ENCODE measurements at places on chromosomes 2 and 18.

GRCh38 chr2:58025150-58025933 is 21.3 kb upstream of the VRK2 start:
- no peak for DNase-seq

GRCh38 chr2:163407296-163407695 is 328.5 kb downstream of the FIGN start:
- no peak for DNase-seq

DNA sequence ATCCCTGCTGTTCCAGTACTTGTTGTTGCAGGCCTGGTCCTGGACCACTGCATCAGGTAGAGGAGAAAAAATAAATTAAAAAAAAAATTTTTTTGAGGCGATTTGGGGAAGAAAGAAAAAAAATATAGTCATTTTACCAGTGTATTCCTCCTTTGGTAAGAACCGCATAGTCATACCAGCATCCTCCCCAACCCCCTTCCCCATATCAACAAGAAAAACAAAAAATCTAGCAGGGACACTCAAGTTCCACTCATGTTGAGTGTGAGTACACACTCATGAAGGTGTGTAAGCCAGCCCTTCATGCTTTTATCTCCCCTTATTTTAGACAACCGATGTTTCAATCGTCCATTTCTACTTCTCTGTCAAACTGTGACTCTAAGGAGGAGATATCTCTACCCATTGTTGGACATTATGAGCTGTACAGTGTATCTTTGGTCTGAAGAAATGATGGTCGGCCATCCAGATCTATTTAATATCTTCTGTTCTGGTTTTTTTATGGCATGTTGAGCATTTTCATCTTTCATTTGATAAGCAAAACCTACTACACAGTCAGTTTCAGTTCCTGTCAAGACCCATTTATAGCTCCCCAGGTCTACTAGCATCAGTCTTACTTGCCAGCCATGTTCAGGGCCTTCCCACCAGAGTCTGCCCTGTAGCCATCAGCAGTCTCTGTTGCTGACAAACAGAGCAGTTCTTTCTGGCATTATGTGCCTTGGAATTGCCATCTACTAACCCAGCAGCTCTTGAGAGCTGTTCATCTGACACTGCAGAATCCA is 20.0 kb downstream of the ELP2 start:
- no peak for DNase-seq

GRCh38 chr18:2893056-2893455 is 46.2 kb downstream of the EMILIN2 start:
- DNase-seq: no peak

DNA sequence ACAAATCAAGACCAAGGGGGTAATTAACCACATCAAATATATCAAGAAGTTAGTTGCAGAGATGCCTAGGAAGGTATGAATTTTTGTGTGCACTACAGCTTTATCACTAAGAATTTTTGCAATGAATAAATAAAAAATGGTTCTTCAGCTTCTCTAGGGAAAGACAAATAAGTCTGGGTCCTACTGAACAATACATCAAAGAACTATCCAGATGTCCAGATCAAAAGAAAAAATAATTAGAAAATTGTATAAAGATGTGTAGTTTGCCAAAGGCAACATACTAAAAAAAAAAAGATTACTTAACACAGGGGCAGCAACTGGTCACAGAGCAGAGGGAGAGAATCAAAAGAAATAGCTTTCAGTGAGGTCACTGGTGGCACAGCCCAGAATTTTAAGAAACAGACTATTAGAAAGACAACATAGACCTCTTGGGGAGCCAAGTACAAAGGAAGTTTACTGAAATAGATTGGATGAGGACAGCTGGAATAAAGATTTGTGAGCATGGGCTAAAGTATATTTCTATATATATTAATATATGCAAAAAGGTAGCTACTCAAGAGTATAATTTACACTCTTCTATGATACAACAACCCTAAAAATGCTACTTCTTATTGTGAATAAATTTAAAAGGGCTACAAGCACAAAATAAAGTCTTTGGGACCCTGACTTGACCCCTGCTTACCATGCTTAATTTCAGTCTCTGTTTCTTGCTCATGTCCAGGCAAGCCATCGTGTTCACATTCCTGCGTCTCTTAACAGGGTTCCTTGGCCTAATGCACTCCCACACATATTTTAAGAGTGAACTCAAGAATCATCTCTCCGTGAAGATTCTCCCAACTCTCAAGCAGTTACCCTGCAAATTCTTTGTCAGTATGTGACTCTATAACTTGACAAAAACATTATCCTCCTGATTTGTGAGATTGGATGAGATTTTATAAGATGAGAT is 99.0 kb upstream of the GRB14 start:
- DNase-seq: no peak

GRCh38 chr2:70328921-70329561 is 27.2 kb upstream of the FAM136A start:
- no peak for DNase-seq

DNA sequence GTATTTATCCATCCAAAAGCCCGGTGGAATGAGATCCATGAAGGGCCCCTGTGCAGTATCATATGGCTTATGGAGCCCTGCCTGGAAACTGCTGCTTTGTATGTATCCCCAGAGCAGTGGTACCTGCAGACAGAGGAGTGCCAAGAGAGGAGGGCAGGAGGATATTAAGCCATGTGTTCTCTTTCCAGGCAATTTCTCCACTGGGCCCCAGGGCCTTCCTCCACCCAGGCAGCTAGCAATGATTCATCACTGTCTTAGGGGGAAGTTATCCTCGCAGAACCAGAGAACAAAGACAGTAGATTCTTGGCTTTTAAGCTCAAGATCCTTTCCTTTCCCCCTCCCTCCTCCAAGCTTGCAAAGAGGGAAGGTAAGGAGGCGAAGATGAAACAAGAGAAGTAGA is 98.1 kb downstream of the LRRC30 start:
- no peak for DNase-seq

GRCh38 chr2:189848276-189848675 is 64.0 kb downstream of the PMS1 start:
- DNase-seq: no peak

- no peak for DNase-seq
These were observed 19.7 kb downstream of the MYOM1 start for GRCh38 chr18:3199942-3200645.

GRCh38 chr2:100197631-100198153 is 55.3 kb upstream of the AFF3 start:
- no peak for DNase-seq

- DNase-seq: no peak
These were observed 2.7 kb downstream of the CDCA7 start for GRCh38 chr2:173357346-173357745.

All from NCI-H1436 (cell line).